ENCODE measurements at places on chromosomes 6 and 20.

DNA sequence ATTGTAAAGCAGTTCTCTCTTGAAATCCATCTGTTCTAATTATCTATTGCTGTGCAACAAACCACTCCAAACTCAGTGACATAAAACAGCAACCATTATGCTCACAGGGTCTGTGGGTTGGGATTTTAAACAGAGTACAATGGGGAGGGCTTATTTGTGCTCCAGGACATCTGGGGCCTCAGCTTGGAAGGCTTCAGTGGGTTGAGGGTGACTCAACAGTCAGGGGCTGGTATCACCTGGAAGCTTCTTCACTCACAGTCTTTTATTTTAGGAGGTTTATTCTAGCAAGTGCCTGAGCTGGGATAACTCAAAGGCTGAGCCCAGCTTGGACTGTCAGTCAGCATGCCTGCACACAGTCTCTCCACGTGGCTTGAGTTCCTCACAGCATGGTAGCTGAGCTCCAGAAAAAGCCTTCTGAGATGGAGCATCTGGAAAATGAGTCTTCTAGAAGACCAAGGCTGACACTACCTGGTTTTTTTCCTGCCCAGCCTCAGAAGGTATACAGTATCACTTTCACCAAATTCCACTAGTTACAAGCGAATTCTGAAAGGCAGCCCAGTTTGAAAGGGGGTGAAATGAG, 234.6 kb upstream of the ID4 start:
- no peak for DNase-seq

GRCh38 chr20:57783196-57783595, 73.4 kb upstream of the PMEPA1 start:
- no peak for DNase-seq

GRCh38 chr6:109059153-109059552, 35.5 kb downstream of the SESN1 start:
- DNase-seq = no peak

DNA sequence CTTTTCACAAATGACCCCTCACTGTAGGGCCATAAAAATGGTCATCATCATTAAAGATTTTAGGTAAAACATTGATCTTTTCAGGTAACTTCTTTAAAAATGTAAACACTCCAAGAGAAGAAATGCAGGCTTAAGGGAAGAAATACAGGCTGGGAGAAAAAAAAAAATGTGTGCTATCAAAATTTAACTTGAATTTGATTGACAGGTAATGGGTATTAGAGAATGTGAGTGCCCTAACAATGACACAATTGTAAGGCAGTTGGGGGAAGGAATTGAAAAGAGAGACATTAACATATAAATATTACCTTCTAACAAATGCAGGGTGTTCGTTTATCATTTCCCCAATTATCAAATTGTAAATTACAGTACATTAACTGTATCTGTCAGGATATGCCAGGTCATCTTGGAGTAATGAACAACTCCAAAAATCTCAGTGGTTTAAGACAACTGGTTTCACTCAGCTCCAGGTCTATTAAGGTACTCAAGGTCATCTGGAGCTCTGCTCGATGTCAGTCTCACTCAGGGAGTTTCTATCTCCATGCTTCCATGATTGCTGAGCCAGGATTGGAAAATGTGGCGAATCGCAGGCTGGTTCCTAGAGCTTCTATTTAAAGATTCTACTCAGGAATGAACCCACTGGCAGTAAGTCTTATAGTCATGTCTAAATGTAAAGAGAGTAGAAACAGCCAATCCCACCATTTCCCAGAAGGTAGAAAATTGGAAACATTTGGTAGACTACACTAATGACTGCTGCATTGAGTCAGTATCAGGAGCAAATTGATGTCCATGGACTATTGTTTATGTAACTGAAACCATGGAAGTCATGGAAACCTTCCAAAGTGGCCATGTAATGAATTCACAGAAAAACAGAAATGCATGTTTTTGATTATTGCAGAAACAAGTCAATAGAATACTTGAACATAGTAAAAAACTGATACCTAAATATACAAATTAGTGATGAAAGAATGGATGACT, 55.6 kb downstream of the FRK start:
- no peak for DNase-seq

DNA sequence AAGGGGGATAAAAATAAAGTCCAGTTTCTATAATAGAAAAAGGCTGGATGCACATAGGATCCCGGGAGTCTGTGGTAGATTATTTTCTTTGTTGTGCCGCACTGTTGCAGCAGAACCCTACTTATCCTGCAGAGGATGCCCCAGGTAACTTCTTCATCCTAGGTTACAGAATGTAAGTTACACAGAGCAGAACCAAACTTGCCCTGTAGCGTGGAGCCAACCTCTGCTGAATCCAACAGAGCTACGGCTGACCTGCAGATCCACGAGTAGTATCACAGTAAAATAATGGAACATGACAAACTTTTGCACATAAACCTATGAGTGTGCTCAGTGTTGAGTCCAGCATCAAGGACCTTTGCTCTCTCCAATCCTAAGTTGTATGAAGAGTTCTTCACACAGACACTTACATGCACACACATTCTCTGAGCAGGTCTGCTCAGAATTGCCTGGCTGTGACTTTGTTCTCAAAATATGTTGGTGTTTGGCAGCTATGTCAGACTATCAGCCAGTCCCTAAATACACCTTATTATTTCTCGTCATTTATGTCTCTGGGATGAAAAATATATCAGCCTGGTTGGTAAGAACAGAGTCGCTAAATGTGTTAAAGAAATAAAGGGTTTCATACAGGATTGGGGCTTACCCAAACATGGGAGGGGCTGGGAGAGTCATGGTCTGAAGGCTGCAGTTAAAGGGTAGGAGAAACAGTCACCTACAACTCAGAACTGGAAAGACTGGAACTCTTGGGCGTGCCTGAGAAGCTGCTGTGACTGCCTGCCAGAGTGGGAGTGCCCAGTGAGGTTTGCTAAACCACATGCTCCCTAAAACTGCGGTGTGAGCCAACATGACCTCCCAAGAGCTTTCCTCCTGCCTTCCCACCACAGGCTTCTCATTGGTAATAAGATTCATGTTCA, 165.1 kb upstream of the SLC24A3 start:
- DNase-seq = no peak

DNA sequence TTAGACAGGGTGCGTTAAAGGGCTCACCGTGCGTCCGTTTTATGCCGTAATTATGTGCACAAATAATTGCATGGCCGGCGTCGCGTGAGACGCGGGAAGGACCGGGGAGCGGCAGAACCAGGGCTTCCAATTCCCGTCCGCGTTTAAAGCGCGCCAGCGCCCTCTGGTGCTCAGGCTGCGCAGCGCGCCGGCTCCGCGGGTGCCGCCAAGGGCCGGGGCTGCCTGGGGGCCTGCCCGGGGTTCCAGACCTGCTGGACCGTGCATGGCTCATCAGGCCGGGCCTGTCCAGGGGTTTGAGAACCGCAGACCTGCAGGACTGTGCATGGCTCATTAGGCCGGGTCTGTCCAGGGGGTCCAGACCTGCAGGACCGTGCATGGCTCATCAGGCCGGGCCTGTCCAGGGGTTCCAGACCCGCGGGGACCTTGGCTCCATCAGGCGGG, 369.0 kb downstream of the THBS2 start:
- no peak for DNase-seq

- DNase-seq = no peak
These were observed 4.1 kb downstream of the RBM38 start for GRCh38 chr20:57395111-57395966.

- no peak for DNase-seq
These were observed 22.4 kb upstream of the RIMS4 start for GRCh38 chr20:44832724-44833123.

DNA sequence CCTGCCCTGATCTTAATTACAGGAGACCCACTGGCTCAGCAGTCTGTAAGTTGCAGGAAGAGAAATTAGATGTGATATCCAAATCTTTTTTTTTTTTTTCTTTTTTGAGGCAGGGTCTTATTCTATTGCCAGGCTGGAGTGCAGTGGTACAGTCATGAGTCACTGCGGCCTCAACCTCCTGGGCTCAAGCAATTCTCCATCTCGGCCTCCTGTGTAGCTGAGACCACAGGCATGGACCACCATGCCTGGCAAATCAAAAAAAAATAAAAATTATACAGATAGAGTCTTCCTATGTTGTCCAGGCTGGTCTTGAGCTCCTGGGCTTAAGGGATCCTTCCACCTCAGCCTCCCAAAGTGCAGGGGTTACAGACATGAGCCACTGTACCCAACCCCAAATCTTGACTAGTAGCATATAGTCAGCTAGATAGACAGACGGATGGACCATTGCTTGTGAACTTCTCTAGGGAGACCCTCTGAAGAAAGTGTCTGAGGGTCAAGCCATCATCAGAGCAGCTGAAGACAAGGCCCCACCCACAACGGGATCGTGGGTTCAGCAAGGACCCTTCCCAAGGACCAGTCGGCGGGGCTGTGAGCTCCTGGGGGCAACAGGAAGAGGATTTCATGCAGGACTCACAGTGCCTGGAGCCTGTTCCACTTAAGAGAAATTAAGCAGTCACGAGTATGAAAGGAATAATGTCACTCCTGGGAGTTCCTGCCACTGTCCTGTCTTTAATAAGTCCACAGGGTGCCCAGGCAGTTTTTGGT, 222.7 kb downstream of the ANKRD60 start:
- no peak for DNase-seq

GRCh38 chr6:108914235-108915022, 66.2 kb downstream of the ARMC2 start:
- no peak for DNase-seq

DNA sequence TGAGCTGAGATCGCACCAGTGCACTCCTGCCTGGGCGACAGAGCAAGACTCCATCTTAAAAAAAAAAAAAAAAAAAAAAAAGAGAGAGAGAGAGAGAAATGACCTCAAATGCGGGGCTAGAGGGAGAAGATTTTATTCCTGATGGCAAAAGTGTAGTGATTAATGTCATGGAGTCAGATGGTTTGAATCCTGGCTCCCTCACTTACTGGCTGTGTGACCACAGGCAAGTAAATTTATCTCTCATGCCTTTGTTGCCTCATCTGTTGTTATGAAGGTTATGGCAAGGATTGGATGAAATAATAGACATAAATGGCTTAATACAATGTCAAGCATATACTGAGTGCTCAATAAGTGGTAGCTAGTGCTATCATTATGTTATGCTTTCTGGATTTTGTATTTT, 29.3 kb downstream of the RIN2 start:
- no peak for DNase-seq

GRCh38 chr20:57990396-57990987, 238.0 kb downstream of the ANKRD60 start:
- no peak for DNase-seq

GRCh38 chr6:109760208-109760607, 69.1 kb downstream of the FIG4 start:
- no peak for DNase-seq

- DNase-seq = no peak
These were observed 46.5 kb upstream of the MLN start for GRCh38 chr6:33850296-33850695.

DNA sequence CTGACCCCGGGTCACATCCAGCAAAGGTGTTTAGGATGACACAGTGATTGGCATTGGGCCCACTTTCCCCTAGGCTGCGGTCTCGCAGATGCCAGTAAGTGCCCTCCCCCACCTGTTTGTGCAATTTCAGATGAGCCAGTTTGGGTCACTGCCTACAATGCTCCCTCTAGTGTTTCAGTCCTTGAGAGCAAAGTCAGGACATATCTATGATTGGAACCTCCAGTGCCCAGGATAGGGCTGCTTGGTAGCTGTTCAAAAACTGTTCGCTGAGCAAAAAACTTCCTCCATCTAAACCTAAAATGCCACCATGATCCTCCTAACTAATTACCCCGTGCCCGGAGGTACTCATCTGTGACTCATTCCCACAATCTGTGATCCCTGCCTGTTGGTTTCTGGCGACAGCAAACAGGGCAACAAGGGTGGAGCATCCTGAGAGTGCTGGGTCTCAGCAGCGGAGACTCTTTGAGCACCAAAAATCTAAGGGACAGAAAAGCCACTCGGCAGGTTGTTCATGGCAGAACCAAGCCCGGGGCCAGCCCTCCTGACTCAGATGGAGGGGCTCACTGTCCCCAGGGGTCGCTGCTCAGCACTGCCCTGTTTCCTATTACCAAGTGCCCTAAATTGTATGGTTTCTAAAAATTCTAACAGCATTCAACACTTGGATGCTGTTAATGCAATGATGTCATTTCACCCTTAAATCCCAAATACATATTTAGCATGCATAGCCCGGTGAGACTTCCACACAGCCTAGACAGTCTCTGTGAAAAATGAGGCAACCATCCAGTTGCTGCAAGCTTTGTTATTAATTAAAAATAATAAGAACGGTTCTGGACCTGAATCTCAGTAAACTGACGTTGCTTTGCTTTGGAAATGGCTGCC, 5.0 kb downstream of the VSX1 start:
- no peak for DNase-seq

DNA sequence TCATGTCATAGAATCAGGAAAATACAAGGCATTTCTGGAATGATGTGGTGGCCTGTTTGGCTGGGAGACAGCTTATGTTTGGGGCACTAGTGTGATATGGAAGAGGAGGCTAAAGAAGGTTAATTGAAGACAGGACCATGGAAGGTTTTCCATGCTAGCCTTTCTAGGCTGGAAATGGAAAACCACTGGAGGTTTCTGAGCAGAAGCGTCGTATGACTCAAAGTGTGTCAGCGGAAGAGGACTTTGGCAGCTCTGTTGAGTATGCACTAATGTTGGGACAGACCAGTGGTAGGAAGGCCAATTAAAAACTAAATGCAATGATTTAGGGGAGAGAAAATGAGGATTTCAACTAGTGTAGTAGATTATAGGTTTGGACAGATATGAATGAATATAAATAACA, 413.1 kb downstream of the PLCB1 start:
- DNase-seq = no peak

- DNase-seq = no peak
These were observed 9.1 kb upstream of the MAPK13 start for GRCh38 chr6:36120979-36121786.

- no peak for DNase-seq
These were observed 179.5 kb downstream of the CDH26 start for GRCh38 chr20:60137657-60138245.

DNA sequence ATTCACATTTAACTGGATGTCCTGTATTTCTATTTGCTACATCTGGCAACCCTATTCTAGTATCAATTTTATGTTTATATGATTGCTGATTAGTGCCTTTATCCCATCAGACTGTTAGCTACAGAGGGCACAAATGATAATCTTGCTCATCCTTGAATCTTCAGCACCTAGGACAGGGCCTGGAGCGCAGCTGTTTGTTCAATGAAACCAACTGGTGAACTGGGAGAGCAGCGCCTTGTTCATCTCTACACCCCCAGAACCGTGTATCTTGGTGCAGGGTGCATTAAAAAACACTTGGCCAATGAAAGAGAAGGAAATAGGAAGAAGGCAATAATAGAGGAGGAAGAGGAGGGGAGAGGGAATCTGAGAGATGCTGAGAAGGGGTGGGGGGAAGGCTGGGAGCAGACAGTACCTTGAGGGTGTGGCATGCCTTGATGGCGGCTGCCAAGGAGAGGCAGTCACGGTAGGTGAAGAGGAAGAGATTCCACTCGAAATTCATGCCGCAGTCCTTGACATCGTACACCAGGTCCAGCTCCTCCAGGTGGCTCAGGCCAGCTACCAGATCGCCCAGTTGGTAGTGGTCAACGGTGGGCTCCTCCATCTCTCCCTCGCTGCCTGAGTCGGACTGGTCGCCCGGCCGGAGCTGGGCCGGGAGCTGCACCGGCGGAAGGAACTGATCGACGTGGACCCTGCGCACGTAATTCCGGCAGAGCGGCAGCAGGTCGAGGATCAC, 15.5 kb downstream of the TMEM151B start:
- no peak for DNase-seq

Measured in cortex of kidney (tissue), 1 donor.